Uterus (tissue), 4 donors: ENCODE measurements at places on chromosomes 3 and 15. TPM values are rescaled to one million over a fixed set of nuclear protein-coding genes. Genes with fewer than 3 reads are reported as not detected.

UTS2B gene
- 0.76 TPM for total RNA-seq

RPS27L gene
- 207 TPM for total RNA-seq

SLC6A6 gene
- 19.5 TPM for total RNA-seq

POPDC2 gene
- total RNA-seq: 4.9 TPM

DNAJB8 gene
- not detected for total RNA-seq

HCLS1 gene
- total RNA-seq: 12.8 TPM

MEX3B gene
- total RNA-seq: 2.4 TPM

RAD54L2 gene
- total RNA-seq: 24.9 TPM
